ENCODE measurements at places on chromosomes 3 and 15.

DNA sequence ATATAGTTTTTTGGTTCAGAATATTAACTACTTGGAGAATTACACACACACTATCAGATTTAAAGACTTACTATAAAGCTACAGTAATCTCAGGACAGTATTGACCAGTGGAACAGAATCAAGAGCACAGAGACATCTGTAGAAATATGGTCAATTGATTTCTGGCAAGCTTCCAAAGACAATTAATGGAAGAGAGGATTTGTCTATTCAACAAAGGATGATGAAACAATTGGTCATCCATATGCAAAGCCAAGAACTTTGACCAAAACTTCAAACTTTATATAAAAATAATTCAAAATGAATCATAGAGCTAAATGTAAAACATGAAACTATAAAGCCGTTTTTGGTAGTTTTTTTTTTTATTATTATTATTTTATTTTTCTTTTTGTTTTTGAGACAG lies 29.8 kb upstream of the MB21D2 start:
- DNase-seq, result no peak

- DNase-seq, result no peak
These were observed 9.0 kb downstream of the FGD5 start for GRCh38 chr3:14827776-14828175.

GRCh38 chr15:75727031-75727531 lies 14.4 kb upstream of the CSPG4 start:
- DNase-seq, result no peak

DNA sequence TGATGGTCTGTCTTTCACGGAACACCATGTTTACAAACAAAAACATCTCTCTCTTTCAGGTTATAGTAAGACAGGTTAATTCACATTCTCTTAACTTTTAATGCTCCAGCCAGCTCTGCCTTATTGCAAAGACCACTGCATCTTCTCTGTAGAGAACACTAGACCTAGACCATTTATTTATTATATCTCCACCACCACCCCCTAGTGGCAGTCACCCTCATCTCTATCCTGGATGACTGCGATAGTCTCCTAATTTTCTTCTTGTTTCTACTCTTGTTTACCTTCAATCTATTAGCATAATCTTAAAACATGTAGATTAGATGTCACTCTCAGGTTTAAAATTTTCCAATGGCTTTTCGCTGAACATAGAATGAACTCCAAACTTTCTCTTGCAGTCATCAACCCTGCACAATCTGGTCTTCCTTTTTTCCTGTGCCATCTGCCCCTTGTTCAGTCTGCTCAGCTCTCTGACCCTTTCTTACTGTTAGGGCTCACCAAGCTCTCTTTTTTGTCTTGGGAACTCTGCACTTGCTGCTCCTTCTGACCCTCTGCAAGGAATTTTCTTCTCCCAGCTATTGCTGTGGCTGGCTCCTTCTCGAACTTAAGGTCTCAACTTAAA lies 155.6 kb downstream of the SQOR start:
- DNase-seq, result no peak

- DNase-seq, result peak; percentile 48
These were observed 425 bp upstream of the FYTTD1 start for GRCh38 chr3:197749315-197749600.

- DNase-seq, result no peak
These were observed 166.7 kb downstream of the STT3B start for GRCh38 chr3:31699309-31699953.

- no peak for DNase-seq
These were observed 268.5 kb upstream of the TMC3 start for GRCh38 chr15:81642451-81642990.

- no peak for DNase-seq
These were observed 61.0 kb downstream of the SCAPER start for GRCh38 chr15:76844096-76844495.

GRCh38 chr15:85726454-85726853 lies 68.3 kb downstream of the KLHL25 start:
- DNase-seq, result no peak

DNA sequence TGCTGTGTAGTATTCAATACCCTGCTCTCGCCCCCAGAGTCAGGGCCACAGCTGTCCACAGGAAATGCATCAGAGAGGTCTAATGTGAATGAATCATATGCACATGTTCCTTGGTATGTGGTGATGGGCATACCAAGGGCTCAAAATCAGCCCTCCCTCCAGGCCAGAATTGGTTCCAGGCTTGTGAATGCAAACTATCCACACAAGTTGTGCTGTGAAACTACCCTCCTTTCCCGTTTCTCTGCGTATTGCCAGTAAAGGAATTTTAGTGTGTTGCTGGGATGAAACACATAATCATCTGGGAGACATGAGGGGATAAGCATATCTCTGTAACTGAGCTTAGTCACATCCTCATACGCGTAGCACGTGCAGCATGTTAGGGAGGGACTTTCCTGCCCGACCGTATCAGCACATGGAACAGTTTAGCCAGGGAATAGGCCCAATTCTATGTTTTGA lies 9.2 kb upstream of the MME start:
- DNase-seq, result no peak

- DNase-seq, result no peak
These were observed 15.3 kb downstream of the ACP3 start for GRCh38 chr3:132332508-132332907.

- DNase-seq, result no peak
These were observed 33.5 kb downstream of the SRPRB start for GRCh38 chr3:133838916-133839800.

DNA sequence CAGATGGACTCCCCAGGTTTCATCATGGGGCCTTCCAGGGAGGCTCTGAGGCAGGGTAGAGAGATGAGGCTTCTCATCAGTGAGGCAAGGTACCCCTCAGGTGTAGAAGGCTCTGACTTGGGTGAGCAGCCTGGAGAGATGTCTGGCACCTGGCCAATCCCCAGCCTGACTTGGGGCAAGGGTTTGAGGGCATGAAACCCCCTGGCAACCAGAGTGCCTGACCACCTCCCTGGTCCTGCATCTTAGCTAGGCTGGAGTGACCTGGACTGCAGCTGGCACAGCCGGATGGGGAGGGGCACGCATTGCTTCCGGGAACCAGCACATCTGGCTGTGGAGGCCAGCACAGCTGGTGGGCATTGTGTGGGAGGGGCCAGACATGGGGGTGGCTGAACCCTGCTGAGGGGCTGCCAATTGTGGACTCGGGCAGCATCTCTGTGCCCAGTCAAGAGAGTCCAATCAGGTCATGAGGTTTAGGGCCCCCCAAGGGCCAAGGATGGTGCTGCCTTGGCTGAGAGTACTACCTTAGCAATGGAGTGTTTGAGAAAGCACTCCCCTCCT lies 1.9 kb downstream of the ZBTB47 start:
- no peak for DNase-seq

- no peak for DNase-seq
These were observed 17.3 kb downstream of the ABHD5 start for GRCh38 chr3:43707998-43708397.

- DNase-seq, result no peak
These were observed 17.5 kb upstream of the HCN4 start for GRCh38 chr15:73386238-73386637.

DNA sequence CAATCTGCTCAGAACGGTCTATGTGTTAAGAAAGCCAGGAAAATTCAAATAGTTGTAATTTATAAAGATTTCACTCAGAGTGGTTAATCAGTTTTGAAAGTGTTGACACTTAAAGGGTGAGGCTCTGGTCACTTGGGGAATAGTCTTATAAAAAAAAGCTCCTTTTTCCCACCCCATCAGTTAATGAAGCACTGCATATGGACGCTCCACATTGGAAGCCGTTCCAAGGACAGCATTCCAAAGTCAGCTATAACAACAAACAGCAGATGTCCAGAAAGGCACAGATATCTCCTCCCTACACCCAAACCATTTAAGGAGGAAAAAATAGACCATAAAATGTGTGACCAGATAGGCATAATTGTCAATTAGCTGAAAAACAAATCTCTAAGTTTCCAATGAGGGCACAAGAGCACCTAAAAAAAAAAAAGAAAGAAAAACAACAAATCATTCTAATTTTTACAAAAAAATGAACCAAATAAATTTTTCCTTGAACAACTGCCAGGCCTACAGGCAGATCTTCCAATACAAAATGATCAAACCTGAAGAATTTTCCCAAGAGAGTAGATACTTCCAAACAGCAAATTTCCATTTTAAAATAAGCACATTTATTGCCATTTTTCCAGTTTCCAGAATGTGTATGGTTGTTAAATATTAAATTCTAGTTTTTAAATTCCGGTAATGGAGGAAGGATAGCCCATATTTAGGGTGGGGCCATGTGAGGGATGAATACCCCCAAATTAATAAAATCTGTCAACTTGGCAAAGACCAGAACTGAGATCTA lies 198.3 kb downstream of the ERC2 start:
- no peak for DNase-seq

DNA sequence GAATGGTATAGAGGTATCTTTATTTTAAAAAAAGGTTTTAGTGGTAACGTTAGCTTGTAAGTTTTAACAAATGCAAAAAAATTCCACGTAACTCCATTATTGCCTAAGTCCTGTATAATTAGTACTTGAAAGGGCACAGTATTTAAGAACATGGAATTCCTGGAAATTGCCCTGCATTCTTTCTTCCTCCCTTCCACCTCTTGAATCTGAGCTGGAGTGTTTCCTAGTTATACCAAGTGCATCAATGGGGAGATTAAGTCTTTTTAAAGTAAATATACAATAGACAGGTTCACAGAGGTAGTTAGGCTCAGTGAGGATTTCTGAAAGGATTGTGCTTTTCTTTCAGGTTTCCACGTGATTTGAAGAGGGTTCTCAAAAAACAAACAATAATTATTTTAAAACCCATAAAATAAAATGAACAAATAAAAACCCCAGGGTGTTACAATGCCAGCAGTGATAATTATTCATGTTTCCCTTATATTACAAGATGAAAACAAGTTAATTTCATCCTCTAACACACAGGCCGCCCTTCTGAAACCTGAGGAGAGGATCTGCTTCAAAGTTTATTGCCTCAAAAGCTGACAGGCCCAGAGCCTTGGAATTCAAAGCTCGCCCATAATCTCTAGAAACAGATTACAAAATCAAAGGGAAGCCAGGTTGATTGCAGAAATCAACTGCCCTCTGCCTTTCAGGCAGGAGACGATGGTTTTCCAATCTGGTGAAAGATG lies 128.8 kb upstream of the LMOD3 start:
- DNase-seq, result no peak
